Vagina (tissue), 2 donors: ENCODE measurements at places on chromosomes 13 and 19. TPM values are rescaled to one million over a fixed set of nuclear protein-coding genes. Genes with fewer than 3 reads are reported as not detected.

- no peaks in the 10 kb centered on the region for H3K27me3 ChIP-seq
- H3K4me1 ChIP-seq, result peaks cover 32% of the 10 kb centered on the region
- DNase-seq, result no peak
- H3K4me3 ChIP-seq, result no peak overlapping the region
- H3K36me3 ChIP-seq, result no peaks in the 10 kb centered on the region
Observed at GRCh38 chr13:30884543-30884942, 21.5 kb upstream of the MEDAG start.

DNA sequence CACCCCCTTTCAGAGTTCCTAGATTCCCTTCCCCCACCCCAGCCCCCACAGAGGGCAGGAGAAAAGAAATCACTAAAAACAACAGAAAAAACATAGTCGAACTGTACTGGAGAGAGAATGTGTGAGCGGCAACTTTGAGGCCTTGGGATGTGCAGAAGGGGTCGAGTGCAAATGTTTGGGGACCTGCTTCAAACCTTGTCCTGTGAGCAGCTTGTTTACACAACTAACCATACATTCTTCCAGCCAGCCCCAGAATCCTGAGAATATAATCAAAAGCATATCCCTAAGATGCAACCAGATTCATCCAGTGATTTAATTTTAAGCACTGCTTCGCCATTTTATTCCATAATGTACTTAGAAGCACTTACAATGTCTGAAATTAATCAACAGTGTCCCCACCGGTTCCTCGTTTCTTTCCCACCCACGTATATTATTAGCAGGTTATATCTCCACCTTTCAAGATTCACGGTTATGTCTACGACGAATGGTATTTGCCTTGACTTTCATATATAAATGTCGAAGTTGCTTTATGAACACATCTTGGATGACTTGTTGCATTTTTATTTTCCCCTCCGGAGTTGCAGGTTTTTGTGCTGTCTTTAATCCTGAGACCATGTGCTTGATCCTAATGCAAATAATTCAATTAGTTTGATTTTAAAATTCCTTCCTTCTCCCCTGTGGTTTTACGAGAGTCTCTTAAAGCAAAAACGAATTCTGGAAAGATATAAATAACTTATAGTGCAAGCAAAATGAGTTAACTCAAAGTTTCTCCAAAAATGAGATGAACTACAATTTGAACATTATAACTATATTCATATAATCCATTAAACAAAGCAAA, 107.6 kb downstream of the ZIC5 start:
- no peaks in the 10 kb centered on the region for H3K36me3 ChIP-seq
- H3K27me3 ChIP-seq, result no peaks in the 10 kb centered on the region
- no peaks in the 10 kb centered on the region for H3K4me1 ChIP-seq
- DNase-seq, result no peak
- no peak overlapping the region for H3K27ac ChIP-seq
- H3K4me3 ChIP-seq, result no peak overlapping the region

DNA sequence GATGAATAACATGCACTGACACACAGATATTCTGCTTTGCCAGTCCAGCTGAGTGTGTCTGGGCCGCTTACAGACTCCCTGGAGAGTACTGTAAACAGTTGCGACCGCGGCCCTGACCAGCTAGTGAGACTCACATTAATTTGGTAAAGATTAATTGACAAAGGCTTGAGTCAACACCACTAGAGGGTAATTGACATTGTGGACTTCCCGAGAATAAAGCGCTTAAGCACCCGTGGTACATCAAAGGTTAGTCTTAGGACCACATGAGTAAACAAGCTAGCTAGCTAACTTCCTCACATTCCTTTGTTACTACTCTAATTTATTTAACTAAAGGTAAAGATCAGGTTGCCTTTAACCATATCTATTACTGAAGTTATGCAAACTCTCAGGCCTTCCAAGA, 624.4 kb upstream of the ARGLU1 start:
- H3K36me3 ChIP-seq, result no peaks in the 10 kb centered on the region
- H3K4me1 ChIP-seq, result no peaks in the 10 kb centered on the region
- no peak overlapping the region for H3K27ac ChIP-seq
- no peaks in the 10 kb centered on the region for H3K27me3 ChIP-seq
- H3K4me3 ChIP-seq, result no peak overlapping the region

- H3K36me3 ChIP-seq, result no peaks in the 10 kb centered on the region
- H3K27me3 ChIP-seq, result no peaks in the 10 kb centered on the region
- no peaks in the 10 kb centered on the region for H3K4me1 ChIP-seq
- DNase-seq, result peak; percentile 43
- no peak overlapping the region for H3K27ac ChIP-seq
Observed at GRCh38 chr19:32168111-32168510, 177.3 kb upstream of the ZNF507 start.

ZNF460 gene
- total RNA-seq, result 76.1 TPM

KISS1R gene
- total RNA-seq, result not detected

DNA sequence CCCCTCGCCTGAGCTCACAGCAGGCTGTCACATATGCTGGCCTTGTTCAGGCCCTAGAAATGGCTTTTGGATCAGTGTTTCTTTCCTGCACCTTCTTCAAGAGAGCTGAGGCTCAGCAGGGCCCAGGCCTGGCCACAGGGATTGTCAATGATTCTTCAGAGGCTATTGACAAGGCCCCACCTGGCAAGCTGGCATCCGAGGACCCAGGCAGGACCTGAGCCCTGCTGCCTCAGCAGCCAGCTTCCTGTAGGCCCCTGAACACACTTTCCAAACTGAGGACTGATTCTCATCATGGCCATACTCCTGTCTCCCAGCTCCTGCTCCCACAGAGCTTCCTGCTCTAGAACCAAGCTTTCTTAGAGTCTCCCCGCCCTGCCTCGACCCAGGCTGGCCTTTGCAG, 136.8 kb downstream of the UQCRFS1 start:
- no peak overlapping the region for H3K27ac ChIP-seq
- no peak overlapping the region for H3K4me3 ChIP-seq
- no peaks in the 10 kb centered on the region for H3K36me3 ChIP-seq
- no peak for DNase-seq
- no peaks in the 10 kb centered on the region for H3K27me3 ChIP-seq
- H3K4me1 ChIP-seq, result no peaks in the 10 kb centered on the region

GRCh38 chr13:109974354-109974753, 188.0 kb upstream of the IRS2 start:
- no peak for DNase-seq
- H3K27me3 ChIP-seq, result no peaks in the 10 kb centered on the region
- no peaks in the 10 kb centered on the region for H3K36me3 ChIP-seq
- no peak overlapping the region for H3K27ac ChIP-seq

KCNJ14 gene
- 3.7 TPM for total RNA-seq

DNA sequence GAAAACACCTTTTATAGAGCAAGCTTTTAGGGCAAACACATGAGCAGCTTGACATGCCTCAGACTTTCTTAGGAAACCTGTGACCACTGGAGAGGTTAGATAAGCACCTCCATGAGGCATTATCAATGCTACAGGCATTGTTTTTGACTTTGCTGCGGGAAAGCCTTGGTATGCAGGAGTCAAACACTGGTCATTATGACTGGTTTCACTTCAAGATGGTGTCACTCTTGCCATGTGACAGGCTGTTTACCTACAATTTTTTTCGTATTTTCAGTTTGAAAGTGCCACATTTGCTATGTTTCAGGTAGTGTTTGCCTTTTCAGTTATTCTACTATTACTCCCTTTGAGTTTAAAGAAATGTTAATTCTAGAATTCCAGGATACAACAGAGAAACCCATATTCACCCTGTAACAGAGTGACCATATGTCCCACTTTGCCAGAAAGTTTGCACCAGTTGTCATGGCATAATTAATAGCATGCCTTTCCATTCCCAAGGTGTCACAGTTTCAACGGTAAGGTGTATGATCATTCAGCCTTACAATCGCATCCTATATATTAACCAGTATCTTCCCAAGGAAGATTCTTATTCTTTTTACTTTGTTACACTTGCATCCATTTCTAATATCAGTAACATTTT, 33.0 kb downstream of the USP12 start:
- DNase-seq, result no peak
- no peak overlapping the region for H3K4me3 ChIP-seq
- no peak overlapping the region for H3K27ac ChIP-seq
- peaks cover 6% of the 10 kb centered on the region for H3K4me1 ChIP-seq
- no peaks in the 10 kb centered on the region for H3K27me3 ChIP-seq

DNA sequence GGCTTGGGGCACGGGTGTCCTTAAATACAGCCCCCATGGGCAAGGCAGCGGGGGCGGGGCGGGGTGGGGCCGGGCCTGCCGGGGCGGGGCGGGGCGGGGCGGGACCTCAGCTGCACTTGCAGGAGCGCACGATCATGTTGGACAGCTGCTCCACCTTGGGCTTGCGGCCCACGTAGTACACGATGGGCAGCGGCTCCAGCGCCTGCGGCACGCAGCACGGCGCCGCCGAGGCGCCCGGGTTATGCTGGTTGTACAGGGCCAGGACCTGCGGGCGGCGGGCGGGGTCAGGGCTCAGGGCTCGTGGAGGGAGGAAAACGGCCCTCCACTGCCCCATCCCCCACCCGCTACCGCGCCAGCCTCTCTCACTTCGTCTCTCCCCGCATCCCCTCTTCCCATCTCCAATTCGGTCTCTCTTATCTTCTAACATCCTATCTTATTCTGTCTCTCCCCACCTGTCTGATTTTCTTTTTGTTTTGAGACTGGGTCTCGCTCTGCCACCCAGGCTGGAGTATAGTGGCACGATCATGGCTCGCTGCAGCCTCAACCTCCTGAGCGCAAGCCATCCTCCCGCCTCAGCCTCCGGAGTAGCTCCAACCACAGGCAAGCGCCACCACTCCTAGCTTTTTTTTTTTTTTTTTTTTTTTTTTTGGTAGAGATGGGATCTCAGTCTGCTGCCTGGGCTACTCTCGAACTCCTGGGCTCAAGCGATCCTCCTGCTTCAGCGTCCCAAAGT, 21.1 kb downstream of the CCDC97 start:
- no peak overlapping the region for H3K27ac ChIP-seq
- no peaks in the 10 kb centered on the region for H3K36me3 ChIP-seq
- H3K27me3 ChIP-seq, result no peaks in the 10 kb centered on the region
- peaks cover 30% of the 10 kb centered on the region for H3K4me1 ChIP-seq
- DNase-seq, result no peak

- peaks cover 39% of the 10 kb centered on the region for H3K4me1 ChIP-seq
- H3K27me3 ChIP-seq, result no peaks in the 10 kb centered on the region
- H3K27ac ChIP-seq, result peak overlapping the region; percentile 96
Observed at GRCh38 chr19:43595605-43595998, 332 bp downstream of the IRGQ start.

ZNF85 gene
- total RNA-seq, result 2.2 TPM

- no peaks in the 10 kb centered on the region for H3K27me3 ChIP-seq
- no peak overlapping the region for H3K4me3 ChIP-seq
- DNase-seq, result no peak
- H3K36me3 ChIP-seq, result no peaks in the 10 kb centered on the region
- H3K4me1 ChIP-seq, result peaks cover under 1% of the 10 kb centered on the region
Observed at GRCh38 chr19:1805401-1806183, 6.5 kb downstream of the ATP8B3 start.

- H3K27ac ChIP-seq, result peak overlapping the region; percentile 93
- no peaks in the 10 kb centered on the region for H3K36me3 ChIP-seq
- no peak for DNase-seq
- H3K4me3 ChIP-seq, result peak overlapping the region; percentile 48
- no peaks in the 10 kb centered on the region for H3K27me3 ChIP-seq
- H3K4me1 ChIP-seq, result peaks cover 18% of the 10 kb centered on the region
Observed at GRCh38 chr19:48837051-48837524, 797 bp upstream of the HSD17B14 start.

CACNG8 gene
- not detected for total RNA-seq

DNA sequence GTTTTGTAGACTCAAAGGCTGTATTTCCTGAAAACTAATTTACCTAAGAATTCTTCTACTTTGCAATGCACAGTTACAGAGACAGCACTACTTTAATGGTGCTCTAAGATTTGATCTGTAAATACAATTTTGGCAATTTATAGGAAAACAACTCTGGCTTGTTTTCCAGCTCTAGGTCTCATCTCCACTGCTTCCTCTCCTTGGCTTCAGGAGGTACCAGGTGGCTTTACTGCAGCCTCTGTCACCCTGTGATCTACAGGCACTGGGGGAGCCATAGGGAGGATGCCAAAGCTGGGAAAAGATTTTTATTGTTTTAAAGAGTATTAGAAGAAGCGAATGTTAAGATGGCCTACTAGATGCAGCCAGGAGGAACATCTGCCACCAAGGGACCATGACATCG, 1563.6 kb downstream of the OLFM4 start:
- H3K4me3 ChIP-seq, result no peak overlapping the region
- H3K27me3 ChIP-seq, result no peaks in the 10 kb centered on the region
- no peak overlapping the region for H3K27ac ChIP-seq
- H3K4me1 ChIP-seq, result no peaks in the 10 kb centered on the region
- H3K36me3 ChIP-seq, result no peaks in the 10 kb centered on the region

DNA sequence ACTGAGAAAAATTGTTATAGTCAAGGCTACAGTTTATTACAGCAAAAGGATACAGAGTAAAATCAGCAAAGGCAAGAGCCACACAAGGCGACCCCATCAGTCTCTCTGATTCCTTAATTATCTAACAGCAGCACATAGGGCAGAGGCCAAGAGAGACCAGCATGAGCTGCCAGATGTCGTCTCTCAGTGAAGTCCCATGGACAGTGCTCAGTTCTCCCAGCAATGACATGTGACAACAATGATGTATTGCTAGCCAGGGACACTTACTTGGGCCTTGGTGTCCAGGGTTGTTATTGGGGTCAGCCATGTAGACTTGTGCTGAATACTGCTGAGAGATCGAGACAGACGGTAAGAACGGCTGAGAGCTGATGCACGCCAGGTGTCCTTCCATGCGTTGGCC, 22.3 kb downstream of the ZSWIM9 start:
- H3K36me3 ChIP-seq, result peaks cover 11% of the 10 kb centered on the region
- no peak for DNase-seq
- H3K4me1 ChIP-seq, result peaks cover 11% of the 10 kb centered on the region
- no peaks in the 10 kb centered on the region for H3K27me3 ChIP-seq
